ENCODE measurements at places on chromosomes 13 and 19. TPM values are rescaled to one million over a fixed set of nuclear protein-coding genes. Genes with fewer than 3 reads are reported as not detected.
A peak's percentile ranks its signal among the peaks of the same experiment; 100 is the strongest.

Gene PSG7
- total RNA-seq, result not detected

Gene APOC4
- total RNA-seq, result not detected

Gene IGFL2
- total RNA-seq, result not detected

GRCh38 chr19:44602081-44602480, 11.3 kb upstream of the IGSF23 start:
- no peak overlapping the region for H3K4me3 ChIP-seq
- no peaks in the 10 kb centered on the region for H3K4me1 ChIP-seq
- DNase-seq, result no peak
- H3K36me3 ChIP-seq, result no peaks in the 10 kb centered on the region

- no peak overlapping the region for H3K27ac ChIP-seq
- H3K4me3 ChIP-seq, result no peak overlapping the region
- no peaks in the 10 kb centered on the region for H3K27me3 ChIP-seq
- DNase-seq, result no peak
Observed at GRCh38 chr13:79423801-79424642, 18.0 kb upstream of the RBM26 start.

DNA sequence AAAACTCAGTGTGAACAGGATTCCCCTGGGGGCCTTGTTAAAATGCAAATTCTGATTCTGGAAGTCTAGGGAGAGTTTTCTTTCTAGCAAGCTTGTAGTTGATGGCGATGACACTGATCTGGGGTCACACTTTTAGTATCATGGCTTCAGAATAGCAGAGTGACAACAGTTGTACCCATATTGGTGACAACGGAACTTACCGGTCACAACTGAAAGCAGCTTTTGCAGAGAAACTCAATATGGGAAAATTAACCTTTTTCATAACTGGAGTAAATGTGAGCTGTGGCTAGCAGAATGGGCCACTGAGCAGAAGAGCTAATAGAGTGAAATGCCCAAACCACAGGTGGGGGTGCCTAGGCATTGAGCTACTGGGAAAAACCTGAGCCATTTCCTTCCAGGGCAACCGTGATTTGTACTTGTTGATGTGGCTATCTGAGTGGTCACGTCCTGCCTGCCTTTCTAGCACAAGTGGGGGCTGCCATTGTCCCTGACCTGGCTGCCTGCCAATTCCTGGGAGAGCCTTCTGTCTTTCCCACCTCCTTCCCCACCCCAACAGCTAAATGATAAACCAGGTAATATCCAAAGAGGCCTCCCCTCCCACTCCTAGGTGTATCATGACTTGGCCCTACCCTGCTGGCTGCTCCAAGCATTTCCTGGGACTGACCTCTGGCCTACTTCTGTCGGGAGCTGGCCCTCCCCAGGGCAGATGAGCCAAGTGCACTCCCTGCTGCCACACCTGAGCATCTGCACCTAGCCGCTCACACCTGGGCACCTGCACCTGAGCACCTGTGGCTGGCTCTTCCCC, 1.7 kb upstream of the SLC10A2 start:
- no peaks in the 10 kb centered on the region for H3K27me3 ChIP-seq
- DNase-seq, result no peak
- no peaks in the 10 kb centered on the region for H3K36me3 ChIP-seq
- no peak overlapping the region for H3K4me3 ChIP-seq
- no peaks in the 10 kb centered on the region for H3K4me1 ChIP-seq

DNA sequence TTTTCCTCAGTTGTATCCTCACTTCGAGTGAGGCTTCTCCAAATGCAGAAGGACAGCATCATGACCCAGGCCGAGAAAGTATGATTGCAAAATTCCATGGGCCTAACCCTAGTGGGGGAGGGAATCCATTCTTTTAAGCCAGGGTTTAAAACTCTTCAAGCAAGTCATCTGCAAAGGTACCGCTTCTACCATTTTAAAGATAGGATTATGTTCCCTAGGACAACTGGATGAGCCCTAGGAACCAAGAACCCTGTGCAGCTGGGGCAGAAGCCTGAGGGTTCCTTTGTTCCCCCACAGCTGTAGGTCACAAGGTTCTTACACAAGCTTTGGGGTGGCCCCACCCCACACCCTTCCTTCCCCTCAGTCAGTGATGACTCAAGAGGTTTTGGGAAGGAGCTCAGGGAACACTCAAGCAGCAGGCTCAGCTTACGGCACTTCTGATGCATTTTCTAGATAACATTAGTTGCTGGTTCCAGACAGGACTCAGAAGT, 13.5 kb downstream of the ARL11 start:
- H3K4me1 ChIP-seq, result no peaks in the 10 kb centered on the region

DNA sequence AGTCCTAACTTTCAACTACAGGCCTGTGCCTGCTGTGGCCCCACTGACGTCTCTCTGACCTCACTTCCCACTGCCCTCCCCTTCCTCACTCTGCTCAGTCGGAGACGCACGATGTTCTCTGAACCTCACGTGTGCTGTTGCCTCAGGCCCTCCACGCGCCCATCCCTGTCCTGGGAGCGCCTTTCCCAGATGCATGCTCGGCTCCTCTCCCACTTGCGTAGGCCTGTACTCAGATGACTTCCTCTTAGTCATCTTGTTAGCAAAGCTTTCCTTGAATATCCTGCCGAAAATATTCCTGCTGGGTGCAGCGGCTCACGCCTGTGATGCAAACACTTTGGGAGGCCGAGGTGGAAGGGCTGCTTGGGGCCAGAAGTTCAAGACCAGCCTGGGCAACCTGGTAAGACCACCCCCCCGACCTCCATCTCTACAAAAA, 9.3 kb upstream of the SYT5 start:
- no peak for DNase-seq
- peaks cover 5% of the 10 kb centered on the region for H3K27me3 ChIP-seq
- H3K4me3 ChIP-seq, result no peak overlapping the region
- H3K4me1 ChIP-seq, result no peaks in the 10 kb centered on the region
- peak overlapping the region; percentile 13 for H3K27ac ChIP-seq
- H3K36me3 ChIP-seq, result no peaks in the 10 kb centered on the region

GRCh38 chr13:45337395-45337794, 3.6 kb downstream of the TPT1 start:
- no peaks in the 10 kb centered on the region for H3K36me3 ChIP-seq
- DNase-seq, result no peak
- no peaks in the 10 kb centered on the region for H3K27me3 ChIP-seq
- no peak overlapping the region for H3K27ac ChIP-seq
- H3K4me1 ChIP-seq, result peaks cover 5% of the 10 kb centered on the region

DNA sequence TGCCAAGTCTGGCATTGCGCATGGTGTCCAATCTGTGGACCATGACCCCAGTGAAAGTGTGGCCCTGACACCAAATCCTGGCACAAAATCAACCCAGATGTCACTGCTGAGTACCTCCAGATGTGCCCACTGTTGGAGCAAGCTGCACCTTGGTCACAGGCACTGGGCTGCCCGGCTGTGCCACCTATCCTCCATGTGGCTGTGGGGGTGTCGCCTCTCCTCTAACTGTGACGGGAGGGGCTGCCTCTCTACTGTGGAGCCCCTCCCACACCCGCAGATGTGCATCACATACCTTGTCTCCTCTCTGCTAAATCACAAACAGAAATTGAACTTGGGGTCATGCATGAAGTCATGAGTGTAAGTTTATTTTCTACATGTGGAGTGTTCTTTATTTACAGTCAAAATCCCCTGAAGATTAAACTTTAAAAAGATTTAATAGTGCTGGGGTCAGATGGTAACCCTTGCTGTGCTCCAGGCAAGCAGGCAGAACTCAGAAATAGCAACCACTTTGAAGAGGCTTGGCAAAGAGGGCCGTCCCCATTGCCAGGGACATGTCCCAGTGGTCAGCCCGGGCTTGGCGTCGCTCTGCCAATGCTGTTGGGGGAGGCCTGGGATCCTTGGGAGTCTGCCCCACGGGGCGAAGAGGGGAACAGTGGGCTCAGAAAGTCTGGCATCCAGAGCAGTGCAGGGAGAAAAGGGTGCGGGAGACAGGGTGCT, 46.4 kb upstream of the ZNF536 start:
- no peak for DNase-seq
- H3K4me3 ChIP-seq, result no peak overlapping the region
- no peaks in the 10 kb centered on the region for H3K27me3 ChIP-seq
- no peaks in the 10 kb centered on the region for H3K36me3 ChIP-seq
- peaks cover 18% of the 10 kb centered on the region for H3K4me1 ChIP-seq

DNA sequence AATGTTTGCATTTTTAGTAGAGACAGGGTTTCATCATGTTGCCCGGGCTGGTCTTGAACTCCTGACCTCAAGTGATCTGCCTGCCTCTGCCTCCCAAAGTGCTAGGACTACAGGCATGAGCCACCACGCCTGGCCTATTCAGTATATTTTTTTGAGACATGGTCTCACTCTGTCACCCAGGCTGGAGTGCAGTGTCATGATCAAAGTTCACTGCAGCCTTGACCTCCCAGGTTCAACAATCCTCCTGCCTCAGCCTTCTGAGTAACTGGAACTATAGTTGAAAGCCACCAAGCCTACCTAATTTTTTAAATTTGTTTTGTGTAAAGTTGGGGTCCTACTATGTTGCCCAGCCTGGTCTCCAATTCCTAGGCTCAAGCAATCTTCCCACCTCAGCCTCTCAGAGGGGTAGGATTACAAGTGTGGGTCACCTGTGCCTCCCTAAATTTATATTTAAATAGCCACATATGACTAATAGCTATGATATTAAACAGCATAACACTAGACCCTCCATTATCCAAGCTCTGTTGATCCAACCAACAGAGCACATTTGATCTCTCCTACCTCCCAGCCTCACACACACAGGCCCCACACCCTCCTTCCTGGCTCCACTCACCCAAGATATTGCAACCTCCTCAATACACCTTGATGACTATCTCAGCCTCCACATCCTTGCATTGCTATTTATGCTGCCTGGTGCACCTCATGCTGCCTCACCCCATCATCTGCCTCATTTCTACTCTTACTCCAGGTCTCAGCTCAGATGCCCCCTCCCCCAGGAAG, 2.1 kb upstream of the CEACAM19 start:
- no peaks in the 10 kb centered on the region for H3K36me3 ChIP-seq
- no peak for DNase-seq
- H3K27ac ChIP-seq, result no peak overlapping the region
- H3K4me3 ChIP-seq, result no peak overlapping the region

GRCh38 chr19:1560286-1560882, 7.7 kb downstream of the MEX3D start:
- no peak overlapping the region for H3K27ac ChIP-seq
- H3K36me3 ChIP-seq, result peaks cover 2% of the 10 kb centered on the region
- H3K27me3 ChIP-seq, result no peaks in the 10 kb centered on the region
